ENCODE measurements at places on chromosomes 11 and 22.

DNA sequence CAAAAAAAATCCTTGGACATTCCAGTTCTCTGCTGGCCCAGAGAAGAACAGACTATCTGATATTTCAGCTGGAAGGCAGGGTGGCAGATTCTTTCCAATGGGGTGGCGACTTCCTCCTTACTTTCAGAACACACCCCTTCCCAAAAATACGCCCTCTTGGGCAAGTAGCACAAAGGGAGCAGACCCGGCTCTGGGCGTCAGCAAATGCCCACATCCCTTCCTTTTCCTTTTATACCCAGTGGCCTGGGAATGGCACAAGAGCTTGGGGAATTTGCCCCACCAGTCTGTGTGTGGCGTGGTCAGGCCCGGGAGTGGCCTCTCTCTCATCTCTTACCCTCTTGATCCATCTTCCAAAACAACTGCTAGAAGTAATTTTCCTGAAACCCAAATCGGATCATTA is 33.0 kb upstream of the NUP160 start:
- no peak for DNase-seq

DNA sequence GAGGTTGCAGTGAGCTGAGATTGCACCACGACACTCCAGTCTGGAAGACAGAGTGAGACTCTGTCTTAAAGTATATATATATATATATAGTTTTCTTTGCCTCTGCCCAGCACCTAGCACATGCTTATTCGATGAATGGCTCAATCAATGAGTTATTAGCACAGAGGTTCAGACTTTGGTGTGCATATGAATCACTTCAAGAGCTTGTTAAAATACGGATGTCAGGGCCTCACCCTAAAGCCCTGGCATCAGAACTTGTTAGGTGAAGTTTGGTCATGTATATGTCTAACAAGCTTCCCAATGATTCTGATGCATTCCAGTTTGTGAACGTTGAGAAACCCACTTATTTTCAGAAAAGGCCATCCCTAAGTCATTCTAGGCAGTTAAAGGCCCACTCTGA is 21.8 kb upstream of the TMEM86A start:
- DNase-seq = no peak

DNA sequence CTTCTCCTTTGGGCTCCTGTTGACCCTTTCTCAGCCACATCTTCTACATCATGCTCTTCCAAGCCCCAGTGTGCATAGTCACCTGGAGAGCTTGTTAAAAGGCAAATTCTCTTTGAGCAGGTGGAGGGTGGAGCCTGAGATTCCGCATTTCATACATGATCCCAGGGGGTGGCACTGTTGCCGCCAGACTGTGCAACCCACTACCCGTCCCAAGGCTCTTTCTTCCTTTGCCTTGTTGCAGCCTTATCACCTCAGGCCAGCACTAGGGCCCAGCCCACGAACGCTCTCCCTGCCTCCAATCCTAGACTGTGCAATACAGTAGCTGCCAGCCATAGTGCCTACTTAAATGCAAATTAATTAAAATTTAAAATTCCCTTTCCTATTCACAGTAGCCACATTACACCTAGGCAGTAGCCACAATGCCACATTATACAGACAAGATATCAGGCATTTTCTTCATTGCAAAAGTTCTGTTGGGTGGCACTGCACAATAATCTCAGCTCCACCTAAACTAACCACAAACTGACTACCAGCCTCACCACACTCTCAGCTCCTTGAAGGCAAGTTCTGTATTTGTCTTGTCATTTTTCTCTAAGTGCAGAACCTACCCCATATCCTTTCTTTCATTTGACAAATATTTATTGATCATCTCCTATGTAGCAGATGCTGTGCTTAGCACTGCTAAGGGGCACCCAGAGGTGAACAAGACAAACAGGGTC is 4.6 kb upstream of the KCNJ5 start:
- DNase-seq = peak; percentile 25

GRCh38 chr11:45676522-45677095 is 11.2 kb upstream of the CHST1 start:
- no peak for DNase-seq

DNA sequence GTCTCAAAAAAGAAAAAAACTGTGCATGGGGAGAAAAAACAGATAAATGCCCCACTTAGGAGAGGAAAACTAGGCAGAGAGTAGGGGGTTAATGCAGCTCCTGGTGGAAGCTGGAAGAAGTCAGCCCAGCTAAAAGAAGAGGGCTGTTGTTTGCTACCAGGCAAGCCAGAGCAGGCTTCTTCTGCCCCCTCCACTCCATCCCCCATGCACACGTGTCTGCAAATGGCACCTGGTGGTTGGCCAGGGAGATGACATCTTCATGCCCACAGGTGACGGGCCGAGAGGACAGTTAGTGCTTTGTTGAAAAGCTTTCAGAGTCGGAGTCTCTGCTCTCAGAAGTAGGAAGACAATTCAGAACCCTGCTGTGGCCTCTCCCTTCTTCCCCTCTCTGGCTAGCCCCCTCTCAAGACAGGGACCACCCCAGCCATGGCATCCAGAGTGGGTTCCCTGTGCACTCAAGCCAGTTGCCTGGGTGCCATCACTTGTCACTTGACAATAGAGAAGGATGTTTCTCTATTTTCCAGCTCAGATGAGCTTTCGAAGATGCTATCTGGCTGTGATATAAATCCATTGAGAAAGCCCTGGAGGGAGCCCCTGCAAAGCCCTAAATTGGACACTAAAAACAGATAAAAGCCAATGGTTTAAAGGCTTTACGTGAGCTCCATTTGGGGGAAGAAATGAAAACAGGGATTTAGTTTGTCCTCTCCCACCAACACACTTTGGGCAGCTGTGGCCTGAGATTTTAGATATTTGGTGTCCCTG is 142.0 kb downstream of the TRIM29 start:
- no peak for DNase-seq

- peak; percentile 95 for DNase-seq
Measured at GRCh38 chr11:115222218-115222862, 281.9 kb downstream of the CADM1 start.

- peak; percentile 86 for DNase-seq
Measured at GRCh38 chr11:33987975-33988580, 63.5 kb upstream of the CAPRIN1 start.

DNA sequence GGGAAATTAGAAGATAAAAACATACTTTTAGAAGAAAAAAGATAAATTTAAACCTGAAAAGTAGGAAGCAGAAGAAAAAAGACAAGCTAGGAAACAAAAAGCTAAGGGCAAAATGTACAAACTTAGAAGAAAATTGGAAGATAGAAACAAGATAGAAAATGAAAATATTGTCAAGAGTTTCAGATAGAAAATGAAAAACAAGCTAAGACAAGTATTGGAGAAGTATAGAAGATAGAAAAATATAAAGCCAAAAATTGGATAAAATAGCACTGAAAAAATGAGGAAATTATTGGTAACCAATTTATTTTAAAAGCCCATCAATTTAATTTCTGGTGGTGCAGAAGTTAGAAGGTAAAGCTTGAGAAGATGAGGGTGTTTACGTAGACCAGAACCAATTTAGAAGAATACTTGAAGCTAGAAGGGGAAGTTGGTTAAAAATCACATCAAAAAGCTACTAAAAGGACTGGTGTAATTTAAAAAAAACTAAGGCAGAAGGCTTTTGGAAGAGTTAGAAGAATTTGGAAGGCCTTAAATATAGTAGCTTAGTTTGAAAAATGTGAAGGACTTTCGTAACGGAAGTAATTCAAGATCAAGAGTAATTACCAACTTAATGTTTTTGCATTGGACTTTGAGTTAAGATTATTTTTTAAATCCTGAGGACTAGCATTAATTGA is 1.0 kb downstream of the MALAT1 start:
- peak; percentile 27 for DNase-seq

DNA sequence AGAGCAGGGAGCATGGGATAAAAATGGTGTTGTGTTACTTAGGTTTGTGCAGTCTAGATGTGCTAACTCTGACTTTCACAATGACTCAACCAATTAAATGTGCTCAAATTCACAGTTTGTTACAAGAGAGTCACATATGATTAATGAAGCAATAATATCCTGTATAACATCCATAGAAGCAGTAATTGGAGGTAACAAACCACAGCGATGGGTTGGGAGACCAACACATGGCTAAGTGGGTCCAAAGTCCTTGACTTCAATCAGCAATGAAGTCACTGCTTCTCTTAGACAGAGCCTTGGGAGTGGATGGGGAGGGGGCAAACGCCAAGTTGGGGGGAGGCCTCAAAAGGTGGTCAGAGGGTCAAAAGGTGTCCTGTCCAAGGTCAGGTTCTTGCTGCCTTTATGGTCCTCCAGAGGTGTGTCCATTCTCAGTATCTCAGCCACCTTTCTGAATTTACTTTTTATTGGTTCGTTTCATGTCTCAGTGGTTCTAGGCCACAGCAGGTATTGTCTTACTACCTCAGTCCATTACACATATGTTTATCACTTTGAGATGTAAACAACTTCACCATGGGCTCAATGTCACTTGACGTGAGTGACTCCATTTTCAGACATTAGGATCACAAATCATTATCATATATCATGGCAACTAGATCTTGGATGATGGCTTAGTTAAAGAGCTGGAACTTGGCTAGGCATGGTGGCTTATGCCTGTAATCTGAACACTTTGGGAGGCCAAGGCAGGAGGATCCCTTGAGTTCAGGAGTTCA is 32.4 kb downstream of the SLN start:
- DNase-seq = no peak

GRCh38 chr11:106827687-106828086 is 190.6 kb downstream of the GUCY1A2 start:
- DNase-seq = no peak

DNA sequence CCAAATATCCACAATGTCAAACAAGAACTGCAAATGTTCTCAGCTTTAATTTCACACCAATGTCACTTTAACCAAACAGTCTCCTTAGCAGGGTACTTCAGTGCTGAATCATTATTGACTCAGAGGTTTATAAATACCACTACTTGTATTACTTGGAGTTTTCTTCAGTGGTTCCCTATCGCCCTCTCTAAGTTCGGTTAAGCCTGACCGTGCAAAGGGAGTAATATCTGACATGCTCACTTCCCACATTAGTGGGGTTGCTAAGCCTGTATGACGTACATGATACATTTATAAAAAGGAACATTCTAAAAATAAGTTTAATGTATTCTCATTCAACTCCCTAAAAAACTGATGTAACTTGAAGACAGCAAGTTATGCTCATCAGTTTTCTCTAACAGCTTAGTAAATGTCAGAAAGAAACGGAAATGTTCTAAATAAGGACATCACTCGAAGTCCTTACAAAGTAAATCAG is 93.1 kb upstream of the ZC3H12C start:
- no peak for DNase-seq

DNA sequence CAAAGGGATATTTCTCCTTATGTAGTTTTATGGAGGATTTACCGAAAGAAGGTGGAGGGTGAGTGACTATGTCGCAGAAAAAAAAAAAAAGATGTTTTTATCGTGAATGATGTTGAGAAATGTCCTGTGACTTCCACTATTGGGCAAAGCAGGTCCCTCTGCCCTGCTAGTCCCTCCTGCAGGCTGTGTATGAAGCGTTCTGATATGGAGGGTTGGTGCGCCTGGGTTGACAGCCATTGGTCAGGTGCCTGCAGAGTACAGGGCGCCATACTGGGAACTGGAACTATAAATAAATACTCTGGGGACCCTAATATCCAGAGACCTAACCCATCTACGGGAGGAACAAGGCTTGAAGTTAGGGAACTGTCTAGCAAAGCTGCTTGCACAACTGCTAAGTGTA is 1.5 kb downstream of the IL17RA start:
- no peak for DNase-seq

- no peak for DNase-seq
Measured at GRCh38 chr11:106958517-106959248, 59.6 kb downstream of the GUCY1A2 start.

DNA sequence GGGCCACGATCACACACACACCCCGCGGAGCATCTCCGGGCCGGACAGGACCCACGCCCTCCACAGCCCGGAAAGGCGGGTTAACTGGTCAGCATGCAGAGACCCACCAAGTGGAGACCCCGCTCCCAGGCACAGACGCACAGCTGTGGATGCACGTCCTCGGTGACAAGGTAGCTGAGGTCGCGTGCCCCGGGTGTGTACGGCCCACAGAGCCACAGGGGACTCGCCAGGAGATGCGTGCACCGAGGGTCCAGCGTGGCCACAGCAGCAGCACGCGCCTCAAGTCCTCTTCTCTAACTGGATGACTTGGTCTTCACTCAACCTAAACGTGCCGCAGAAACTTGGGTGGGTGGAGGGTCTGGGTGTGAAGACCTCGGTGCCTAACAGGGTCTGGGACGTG is 5.5 kb downstream of the H19 start:
- no peak for DNase-seq

GRCh38 chr11:117930668-117931330 is 1.6 kb upstream of the TMPRSS13 start:
- no peak for DNase-seq

DNA sequence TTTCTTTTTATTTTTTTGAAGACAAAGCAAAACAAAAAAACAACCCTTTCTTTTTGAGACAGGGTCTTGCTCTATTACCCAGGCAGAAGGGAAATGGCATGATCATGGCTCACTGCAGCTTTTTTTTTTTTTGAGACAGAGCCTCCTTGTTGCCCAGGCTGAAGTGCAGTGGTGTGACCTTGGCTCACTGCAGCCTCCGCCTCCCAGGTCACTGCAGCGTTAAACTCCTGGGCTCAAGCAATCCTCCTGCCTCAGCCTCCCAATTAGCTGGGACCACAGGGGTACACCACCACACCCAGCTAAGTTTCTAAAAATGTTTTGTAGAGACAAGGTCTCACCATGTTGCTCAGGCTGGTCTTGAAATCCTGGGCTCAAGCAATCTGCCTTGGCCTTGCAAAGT is 124.6 kb downstream of the ABTB2 start:
- DNase-seq = no peak

DNA sequence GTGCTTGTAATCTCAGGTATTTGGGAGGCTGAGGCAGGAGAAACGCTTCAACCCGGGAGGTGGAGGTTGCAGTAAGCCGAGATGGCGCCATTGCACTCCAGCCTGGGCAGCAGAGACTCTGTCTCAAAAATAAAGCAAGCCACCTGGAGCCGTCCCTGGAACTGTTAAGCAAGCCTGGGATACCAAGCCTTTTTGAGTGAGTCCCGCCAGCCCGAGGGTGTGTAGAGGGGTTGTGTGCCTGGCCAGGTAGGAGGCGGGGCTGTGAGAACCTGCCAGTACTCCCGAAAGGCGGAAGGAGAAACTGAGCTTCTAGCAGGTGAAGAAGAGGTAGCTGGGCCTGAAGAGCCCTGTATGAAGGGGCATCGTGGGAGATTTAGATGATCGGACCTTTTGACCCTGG is 52.4 kb downstream of the TRIOBP start:
- DNase-seq = no peak

DNA sequence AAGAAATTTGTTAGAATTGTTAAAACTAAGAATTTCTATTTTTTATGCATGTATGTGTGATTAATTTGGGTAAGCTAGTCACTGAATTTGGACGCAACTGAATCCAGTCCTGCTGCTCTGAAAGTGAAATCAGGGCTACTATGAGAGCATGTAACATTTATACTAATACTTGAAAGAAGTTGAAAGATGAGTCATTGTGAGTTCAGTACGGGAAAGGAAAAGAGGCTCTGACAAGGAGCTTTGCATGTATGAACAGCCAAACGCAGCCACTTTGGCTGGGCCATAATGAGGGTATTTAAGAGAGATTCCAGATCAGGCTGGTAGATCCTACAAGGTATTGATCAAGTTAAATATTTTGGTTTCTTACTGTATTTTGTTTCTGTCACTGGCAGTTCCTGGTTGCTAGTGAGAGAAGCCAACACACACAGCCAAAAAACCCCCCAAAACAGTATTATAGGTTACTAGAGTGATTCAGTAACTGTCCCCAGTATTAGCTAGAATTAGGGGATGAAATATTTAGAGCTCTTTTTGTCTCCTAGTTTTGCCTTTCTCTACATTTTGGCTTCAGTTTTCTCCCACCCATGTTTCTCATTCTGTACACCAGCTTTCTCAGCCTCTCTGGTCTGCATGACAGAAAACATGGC is 14.1 kb downstream of the AASDHPPT start:
- DNase-seq = peak; percentile 19

All from MM.1S (cell line).